ENCODE measurements at places on chromosomes 5 and 9.
A peak's percentile ranks its signal among the peaks of the same experiment; 100 is the strongest.

GRCh38 chr5:149872351-149873040 is 72.1 kb downstream of the PDE6A start:
- no peak for DNase-seq

DNA sequence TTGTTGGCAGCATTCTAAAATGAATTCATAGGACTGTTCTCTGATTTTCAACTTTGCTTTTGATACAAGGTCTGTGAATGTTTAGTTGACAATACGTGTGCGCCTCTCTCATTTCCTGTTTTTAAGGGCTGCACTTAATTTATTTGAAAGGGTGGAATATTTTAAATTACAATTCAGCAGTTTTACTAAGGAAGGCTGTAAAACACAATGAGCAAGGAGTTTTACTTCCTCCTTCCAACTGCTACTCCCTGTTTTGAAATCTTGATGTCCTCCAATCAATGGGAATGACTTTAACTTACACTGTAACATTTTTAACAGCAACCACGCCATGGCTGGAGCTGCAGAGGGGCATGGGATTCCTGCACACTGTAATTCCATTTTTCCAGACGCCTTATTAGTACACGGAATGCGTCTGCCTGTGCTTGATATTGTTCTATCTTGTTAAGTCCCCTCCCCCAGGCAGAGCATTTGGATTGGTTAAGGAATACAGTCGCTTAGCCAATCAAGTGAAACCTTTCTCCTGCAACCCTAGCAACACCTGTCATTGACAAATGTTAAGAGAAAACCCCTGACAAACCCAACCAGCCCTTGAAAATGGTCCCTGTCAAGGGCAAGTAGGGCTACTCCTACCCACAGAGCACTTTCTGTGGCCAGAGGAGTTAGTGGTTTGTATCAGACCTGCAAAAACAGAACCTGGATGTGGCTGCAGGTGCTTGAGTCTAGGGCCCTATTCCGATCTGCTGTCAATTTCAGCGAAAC is 12.5 kb upstream of the ZSWIM6 start:
- DNase-seq, result no peak

DNA sequence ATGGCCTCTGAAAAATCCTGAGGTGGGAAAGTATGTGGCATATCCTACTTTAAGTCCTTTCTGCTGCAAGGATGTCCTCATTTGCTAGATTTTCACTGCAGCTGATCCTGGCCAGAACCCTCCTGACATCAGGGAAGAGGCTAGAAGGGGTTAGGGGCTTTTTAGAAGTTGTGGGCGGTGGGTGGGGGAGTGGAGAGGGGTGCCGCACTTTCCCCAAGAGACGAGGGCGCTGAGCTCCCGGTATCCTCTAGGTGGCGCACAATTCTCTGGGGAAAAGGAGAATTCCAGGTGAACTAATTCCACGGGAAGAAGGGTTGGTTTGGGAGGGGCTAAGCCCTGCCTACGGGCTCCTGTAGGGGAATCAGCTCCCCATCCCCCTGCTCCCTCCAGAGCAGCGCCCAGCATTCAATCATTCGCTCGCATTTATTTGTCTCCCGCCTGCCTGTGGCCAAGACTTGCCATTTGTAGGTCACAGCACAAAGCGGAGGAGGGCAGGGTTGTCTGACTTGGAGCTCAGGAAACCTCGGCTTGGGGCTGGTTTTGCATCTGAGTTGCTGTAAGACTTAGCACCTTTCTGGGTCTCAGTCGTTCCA is 42.9 kb upstream of the HAND1 start:
- DNase-seq, result no peak

DNA sequence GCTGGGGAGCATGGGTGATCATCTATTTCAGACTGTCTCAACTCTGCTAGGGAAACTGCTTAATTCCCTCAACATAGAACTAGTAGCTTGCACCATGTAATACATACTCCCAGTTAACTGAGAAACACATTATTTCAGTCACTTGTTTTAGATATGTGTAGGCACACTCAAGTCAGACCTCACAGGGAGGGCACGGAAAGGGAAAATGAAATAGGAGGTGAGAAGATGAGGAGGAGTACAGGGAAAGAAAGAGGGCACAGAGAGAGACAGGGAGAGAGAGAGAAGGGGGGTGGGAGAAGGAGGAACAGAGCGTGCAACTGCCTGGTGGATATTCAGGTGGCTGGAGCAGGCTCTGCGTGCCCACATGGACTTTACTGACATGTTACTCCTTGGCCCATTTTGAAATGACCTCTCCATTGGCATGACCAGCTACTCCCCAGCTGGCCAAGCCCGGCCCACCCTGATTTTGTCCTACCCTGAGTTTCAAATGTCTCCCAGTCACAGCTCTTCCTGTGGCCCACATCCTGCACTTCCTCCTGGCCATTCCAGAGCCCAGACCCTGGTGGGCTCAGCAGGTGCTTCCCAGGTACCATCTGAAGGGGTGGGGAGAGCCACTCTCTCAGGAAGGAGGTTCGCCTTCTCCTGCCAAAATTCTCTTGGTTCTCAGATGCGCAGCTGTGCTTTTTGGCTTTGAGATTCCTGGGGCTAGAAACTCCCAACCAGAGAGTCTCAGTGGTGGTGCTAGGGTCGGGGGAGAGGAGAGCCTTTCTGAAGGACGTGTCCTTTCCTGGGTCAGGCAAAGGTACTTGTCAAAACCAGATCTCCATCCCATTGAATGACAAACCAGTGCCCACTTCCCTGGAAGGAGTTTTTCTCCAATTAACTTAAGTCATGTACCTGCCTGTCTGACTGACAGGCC is 229.4 kb downstream of the FSTL4 start:
- no peak for DNase-seq

- DNase-seq, result no peak
Measured at GRCh38 chr5:52269401-52269800, 518.3 kb upstream of the ITGA1 start.

DNA sequence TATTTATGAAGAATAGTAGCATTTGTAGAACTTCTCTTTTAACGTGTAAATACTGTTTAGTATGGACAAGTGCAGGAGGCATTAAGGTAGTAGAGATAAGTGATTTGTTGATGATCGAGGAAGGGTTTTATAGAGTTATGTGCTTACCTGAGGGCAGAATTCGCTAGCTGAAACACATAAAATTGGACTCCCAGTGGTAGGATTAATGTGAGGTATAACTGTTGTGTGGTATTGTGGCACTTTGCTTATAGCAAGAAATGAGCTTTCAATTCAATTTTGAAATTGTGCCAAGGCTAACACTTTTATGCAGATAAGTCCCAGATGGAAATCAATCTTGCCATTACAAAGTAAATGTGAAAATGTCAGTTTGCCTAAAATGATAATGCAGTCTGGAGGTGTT is 1.2 kb downstream of the AP3S1 start:
- no peak for DNase-seq

DNA sequence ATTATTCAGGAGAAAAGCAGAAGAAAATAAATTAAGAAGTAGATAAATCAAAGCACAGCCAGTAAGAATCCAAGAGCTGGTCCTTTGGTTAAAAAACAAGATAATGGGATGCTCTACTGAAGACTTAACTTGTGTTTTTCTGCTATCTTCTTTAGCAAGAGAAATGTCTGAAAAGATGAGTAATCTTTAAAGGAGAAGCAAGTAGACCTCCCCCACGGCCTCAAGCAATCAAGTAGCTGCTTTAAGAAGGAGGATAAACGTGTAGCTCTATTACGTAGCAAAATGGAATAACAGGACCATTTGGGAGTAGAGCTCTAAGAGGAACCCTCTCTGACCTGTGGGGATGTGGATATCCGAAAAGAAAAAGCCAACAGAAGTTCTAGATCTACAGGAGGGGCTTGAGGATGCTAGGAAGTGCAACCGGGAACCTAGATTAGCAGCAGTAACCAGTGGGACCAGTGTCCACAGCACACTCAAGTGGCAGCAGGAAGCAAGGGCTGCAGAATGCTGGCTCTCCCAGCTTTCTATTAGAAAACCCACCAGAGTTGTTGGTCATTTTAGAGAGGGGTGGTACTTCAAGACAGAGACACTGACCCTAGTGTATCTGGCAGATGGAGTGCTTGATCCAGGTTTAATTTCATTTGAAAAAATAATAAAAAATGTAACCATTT is 185.4 kb downstream of the GABBR2 start:
- DNase-seq, result no peak

- DNase-seq, result no peak
Measured at GRCh38 chr5:65061250-65061973, 292.7 kb downstream of the CWC27 start.

DNA sequence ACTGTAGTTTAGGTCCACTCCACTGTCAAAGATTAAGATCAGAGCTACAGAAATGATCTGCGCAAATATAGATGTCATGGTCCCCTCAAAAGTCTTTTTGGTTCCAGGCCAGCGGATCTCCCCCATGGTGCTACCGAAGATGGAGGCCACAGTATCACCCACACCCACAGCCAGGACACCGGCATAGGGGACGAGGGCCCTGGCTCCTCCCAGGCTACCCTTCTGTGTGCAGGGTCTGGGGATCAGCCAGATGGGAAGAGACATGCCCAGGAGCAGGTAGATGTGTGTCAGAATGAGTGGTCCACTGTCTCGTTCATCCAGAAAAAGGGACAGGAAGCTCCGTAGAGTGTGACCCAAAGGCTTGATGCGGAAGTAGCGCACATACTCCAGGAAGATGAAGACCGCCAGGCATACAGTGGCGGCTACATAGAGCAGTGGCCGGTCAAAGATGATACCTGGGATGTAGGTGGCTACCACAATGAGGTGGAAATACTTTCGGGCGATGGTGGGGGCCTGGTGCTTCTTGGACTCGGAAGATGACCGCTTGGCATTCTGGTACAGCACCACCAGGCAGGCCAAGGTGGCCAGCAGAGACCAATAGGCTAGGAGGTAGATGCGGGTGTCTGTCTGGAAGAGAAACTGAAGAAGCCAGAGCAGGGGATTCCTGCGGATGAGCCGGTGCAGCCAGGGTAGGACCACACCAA is 1.5 kb downstream of the DOLK start:
- no peak for DNase-seq

GRCh38 chr9:7148243-7148765 is 390.5 kb downstream of the KDM4C start:
- DNase-seq, result no peak

DNA sequence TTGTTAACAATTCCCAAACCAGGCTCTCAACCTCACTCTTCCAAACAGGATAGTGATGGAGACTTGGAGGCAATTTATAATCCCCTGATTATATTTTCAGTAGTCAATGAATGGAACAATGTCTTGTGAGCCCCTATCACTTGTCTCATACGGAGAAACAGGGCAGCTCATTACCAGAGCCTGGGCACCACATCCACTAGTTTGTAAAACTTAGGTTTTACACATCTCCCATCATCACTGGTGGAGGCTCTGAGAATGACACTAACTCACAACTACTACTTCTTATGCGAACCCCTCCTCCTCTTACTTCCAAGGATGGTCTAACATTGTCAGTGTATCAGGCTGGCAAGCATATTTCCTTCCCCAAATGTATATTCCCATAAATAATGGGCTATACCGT is 253.7 kb downstream of the EPB41L4A start:
- DNase-seq, result no peak

- DNase-seq, result no peak
Measured at GRCh38 chr5:132751444-132751843, 4.2 kb downstream of the CCNI2 start.

GRCh38 chr5:127894461-127894860 is 189.1 kb upstream of the SLC12A2 start:
- no peak for DNase-seq

DNA sequence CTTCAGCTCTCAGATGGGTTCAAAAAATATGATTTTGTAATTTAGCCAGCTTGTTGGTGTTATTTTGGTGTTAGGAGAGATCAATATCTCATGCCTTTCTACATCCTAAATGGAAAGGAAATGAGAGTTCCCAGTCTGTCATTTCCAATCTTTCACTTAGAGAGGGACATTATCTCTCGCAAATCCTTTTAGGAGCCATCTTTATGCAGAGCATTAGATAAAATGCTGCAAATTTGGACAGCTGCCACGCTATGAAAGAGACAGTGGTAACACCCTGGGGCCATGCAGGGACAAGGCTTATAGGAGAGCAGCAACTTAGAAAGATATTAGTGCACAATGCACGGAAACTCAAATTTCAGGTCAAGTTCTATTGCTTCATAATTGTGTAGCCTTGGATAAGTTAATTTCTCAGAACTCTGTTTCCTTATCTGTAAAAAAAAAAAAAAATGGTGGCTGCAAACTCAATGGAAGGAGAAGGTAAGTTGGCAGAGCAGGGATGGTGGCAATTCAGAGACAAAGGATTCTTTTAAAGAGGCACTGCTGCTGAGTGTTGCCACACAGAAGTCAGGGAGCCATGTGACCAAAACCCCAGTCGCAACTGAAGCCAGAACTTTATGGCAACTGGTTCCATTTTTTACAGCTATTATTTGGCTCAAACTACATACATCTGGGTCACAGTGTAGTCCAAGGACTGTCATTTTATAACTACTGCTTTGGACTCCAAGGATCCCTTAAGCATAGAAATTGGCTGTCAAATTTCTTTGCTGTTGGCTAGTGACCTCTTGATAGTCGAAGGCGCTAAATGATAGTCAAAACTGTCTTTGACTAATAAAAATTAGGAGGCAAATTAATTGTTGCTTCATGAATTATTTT is 210.2 kb downstream of the FRMD3 start:
- DNase-seq, result no peak

- no peak for DNase-seq
Measured at GRCh38 chr5:119333421-119333851, 22.4 kb upstream of the TNFAIP8 start.

DNA sequence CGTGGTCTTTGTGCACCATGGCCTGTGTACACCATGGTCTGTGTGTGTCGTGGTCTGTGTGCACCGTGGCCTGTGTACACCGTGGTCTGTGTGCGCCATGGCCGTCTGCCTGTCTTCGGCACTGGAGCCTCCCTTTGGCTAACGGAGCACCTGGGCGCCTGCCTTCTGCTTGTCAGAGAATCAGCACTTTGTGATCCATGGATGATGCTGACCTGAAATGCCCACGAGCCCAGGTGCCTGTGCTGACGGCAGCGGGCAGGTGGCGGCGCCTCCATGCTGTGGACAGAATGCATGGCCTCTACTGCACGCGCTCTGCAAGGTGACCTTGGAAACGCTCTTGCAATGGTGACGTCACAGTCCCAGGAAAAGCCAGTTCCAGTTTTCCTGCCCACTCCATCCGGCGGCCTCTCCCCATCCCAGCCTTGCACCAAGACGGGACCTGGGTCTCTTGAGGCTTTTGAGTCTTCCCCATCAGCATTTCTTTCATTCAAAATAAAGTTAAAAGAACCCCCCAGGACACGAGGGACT is 14.6 kb downstream of the LCN9 start:
- DNase-seq, result no peak

- no peak for DNase-seq
Measured at GRCh38 chr5:152694231-152694630, 289.2 kb upstream of the NMUR2 start.

DNA sequence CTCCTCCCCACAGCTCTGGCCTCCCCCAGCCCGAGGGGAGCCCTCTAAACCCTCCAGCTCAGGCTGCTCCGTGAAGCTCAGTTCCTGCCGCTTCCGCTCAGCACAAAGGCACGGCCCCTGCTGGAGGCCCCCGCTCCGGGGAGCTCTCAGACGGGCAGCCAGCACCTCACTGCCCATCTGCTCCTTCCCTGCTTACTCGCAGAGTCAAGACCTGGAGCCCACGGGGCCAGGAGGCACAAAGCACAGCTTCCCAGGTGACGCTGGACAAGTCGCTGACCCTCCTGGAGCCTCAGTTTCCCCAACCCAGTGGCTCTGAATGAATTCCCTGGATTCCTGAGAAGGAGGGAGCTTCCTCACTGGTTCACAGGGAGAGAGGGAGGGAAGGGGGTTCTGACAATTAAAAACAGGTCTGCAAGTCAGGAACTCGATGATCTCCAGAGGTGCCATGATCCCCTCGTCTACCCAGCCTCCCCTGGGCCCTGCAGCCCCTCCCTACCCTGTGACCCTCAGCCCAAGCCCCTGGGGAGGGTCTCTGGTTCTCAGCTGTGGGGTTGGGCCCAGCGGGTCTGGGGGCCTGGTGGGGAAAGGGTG is 36.2 kb downstream of the VAV2 start:
- DNase-seq, result peak; percentile 44

- no peak for DNase-seq
Measured at GRCh38 chr5:55540525-55540924, 5.8 kb upstream of the PLPP1 start.

All from activated naive CD8-positive, alpha-beta T cell treated with anti-CD3 and anti-CD28 coated beads, Interleukin-2, amount 10 ng/mL, durations not matched to agents 7 days and 5 days (primary cell).